Activated T-helper 2 cell treated with anti-CD3 and anti-CD28 coated beads, Interferon-gamma antibody, Interleukin-2, Interleukin-4, amounts not matched to agents 10 μg/mL and 5 μg/mL and 100 μg/mL, durations not matched to agents 14 hours and 24 hours and 36 hours (primary cell): ENCODE measurements at places on chromosomes 2 and 18.

GRCh38 chr2:139721411-139721995, 941.3 kb upstream of the NXPH2 start:
- no peak for DNase-seq

GRCh38 chr2:220356076-220356475, 728.6 kb downstream of the SLC4A3 start:
- no peak for DNase-seq

- no peak for DNase-seq
Observed at GRCh38 chr2:211408483-211408891, 852.1 kb downstream of the CPS1 start.

DNA sequence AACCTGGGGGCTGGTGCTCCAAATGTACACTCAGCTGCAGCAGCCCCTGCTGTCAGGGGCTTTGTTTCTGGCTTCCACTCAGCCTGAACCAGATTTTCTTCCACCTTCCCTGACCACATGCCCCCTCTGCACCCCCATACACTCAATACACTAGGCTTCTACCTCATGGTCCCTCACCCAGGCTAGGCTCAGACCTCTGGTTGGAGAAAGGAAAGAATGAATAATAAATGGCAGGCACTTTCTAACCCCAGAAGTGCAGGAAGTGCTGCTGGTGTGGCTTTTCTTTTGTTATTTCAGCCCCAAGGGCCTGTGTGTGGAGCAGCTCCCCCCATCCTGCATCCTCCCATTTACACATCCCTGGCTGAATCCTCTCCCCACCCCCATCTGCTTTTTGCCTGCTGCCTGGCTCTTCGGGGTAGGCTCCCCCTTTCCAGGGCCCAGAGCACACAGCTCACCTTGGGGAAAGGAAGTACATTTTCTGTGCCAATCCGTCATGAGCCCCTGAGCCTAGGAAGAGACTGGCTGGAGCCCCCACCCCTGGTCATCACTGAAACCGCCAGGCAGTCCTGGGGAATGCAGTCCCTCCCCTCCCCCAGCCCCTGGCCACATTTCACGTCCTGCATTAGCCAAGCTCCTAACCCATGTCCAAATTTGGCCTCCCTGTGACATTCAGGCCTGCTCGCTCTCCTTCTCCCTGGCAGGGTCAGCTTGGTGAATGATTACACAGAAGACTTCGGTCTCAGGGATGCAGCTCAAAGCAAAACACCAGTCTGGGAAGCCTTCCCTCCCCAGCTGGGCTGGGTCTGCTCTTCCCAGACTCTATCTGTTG, 2.6 kb downstream of the DYSF start:
- DNase-seq: no peak

- no peak for DNase-seq
Observed at GRCh38 chr2:136783856-136784255, 18.5 kb downstream of the THSD7B start.

DNA sequence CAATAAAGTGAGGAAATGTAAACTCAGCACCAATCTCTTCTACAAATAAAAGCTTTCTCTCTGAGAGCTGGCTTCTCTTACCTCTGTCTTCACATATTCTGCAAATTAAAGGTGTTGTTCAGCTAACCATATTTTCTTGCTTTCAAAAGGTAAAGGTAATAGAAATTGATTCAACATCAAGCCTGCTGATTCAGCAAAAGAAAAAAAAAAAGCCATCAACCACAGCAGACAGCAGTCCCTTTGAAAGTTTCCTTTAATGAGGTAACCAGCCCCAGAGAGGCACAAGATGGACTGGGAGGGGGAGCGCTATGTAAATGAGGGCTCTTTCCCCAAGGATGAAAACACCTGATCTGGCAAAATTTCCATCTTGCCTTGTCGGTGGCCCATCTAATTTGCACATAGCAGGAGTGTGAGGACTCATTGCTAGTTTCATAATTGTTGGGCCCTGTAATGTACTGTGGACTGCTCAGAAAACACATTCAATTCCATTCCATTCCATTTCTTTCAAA, 154.9 kb upstream of the SOX11 start:
- no peak for DNase-seq

GRCh38 chr2:221517146-221517695, 54.9 kb downstream of the EPHA4 start:
- DNase-seq: no peak

DNA sequence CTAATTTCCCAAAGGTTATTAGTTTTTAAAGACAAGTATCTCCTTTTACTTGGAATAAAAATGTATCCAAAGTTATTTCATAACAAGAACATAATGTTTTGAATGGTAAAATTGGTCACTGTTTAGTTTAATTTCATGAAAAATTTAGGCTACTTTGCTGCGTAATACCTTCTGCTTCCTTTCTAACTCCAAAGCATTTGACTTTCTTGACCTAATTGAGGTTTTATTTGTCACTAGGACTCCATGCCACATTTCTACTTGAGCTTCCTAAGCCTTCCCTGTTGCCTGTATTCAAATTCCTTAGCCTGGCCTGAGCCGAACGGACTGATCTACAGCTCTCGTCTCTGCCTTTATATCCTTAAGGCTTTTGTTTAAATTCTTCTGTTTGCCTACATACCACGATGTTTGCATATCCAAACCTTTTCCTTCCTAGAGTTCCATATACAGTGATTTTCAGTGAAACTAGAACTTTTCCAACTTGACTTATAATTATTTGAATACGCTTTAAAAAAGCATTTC, 25.1 kb downstream of the ARMC9 start:
- DNase-seq: no peak

- DNase-seq: no peak
Observed at GRCh38 chr2:21037671-21038108, 6.2 kb downstream of the APOB start.

GRCh38 chr2:210954386-210954907, 398.0 kb downstream of the CPS1 start:
- DNase-seq: no peak

GRCh38 chr2:214503568-214503967, 92.7 kb downstream of the VWC2L start:
- DNase-seq: no peak

GRCh38 chr2:204313256-204313655, 232.0 kb upstream of the PARD3B start:
- DNase-seq: no peak

- DNase-seq: no peak
Observed at GRCh38 chr18:80173060-80173459, 64.0 kb downstream of the ADNP2 start.

- DNase-seq: no peak
Observed at GRCh38 chr2:44822174-44822573, 119.3 kb upstream of the SIX3 start.

DNA sequence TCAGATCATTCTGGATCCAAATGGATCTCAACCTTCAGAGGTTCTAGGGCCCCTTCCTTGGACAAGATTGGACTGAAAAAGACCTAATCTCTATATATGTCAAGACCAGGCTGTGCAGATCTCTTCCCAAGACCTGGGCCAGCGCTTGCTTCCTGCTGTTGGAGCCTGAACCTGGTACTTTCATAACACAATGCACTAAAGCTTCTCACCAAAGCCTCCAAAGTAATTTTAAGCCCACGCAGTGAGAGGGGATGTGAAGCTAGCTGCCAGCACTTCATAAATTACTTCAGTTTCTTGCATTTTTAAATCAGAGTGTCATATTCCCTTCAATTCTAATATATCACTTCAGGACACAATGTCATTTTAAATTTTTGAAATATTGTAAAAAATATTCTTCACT, 50.7 kb downstream of the LRRC30 start:
- no peak for DNase-seq

GRCh38 chr18:34783501-34783900, 73.4 kb downstream of the DTNA start:
- DNase-seq: no peak

DNA sequence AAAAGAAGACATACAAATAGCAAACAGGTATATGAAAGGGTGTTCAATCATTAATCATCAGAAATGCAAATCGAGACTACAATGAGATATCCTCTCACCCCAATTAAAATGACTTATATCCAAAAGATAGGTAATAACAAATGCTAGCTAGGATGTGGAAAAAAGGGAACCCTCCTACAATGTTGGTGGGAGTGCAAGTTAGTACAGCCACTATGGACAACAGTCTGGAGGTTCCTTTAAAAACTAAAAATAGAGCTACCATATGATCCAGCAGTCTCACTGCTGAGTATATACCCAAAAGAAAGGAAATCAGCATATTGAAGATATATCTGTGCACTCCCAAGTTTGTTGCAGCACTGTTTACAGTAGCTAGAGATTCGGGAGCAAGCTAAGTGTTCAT, 271.5 kb downstream of the MBD5 start:
- no peak for DNase-seq

DNA sequence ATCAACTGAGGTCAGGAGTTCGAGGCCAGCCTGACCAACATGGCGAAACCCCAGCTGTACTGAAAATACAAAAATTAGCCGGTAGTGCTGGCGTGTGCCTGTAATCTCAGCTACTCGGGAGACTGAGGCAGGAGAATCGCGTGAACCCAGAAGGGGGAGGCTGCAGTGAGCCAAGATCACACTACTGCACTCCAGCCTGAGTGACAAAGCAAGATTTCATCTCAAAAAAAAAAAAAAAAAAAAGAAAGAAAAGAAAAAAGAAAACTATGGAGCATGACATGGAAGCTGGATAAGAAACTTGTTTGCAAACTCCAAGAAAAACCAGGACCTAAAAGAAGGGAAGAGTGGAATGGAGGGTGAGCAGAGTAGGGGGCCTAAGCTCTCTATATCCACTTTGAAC, 1.9 kb upstream of the CHMP1B start:
- no peak for DNase-seq

GRCh38 chr18:59114160-59114559, 25.5 kb upstream of the SEC11C start:
- DNase-seq: no peak

DNA sequence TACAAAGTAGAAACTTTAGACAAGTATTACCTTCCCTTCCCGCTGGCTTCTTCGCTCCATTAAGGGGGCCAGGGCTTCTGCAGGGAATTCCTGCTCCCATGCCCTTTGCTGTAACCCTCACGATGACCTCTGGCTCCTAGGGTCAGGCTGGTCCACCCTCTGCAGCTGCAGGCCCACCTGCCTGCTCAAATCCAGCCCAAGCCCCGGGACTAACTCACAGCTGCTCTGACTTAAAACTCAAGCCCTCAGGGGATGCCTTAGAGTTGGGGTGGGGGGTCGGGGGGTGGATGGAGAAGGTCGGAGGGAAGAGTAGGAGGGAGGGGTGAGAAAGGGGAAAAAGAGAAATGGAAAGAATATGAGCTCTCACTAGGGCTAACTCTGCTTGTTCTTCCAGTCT, 4.9 kb downstream of the IGFBP5 start:
- DNase-seq: no peak

- DNase-seq: no peak
Observed at GRCh38 chr18:43236921-43237320, 40.4 kb downstream of the SYT4 start.

DNA sequence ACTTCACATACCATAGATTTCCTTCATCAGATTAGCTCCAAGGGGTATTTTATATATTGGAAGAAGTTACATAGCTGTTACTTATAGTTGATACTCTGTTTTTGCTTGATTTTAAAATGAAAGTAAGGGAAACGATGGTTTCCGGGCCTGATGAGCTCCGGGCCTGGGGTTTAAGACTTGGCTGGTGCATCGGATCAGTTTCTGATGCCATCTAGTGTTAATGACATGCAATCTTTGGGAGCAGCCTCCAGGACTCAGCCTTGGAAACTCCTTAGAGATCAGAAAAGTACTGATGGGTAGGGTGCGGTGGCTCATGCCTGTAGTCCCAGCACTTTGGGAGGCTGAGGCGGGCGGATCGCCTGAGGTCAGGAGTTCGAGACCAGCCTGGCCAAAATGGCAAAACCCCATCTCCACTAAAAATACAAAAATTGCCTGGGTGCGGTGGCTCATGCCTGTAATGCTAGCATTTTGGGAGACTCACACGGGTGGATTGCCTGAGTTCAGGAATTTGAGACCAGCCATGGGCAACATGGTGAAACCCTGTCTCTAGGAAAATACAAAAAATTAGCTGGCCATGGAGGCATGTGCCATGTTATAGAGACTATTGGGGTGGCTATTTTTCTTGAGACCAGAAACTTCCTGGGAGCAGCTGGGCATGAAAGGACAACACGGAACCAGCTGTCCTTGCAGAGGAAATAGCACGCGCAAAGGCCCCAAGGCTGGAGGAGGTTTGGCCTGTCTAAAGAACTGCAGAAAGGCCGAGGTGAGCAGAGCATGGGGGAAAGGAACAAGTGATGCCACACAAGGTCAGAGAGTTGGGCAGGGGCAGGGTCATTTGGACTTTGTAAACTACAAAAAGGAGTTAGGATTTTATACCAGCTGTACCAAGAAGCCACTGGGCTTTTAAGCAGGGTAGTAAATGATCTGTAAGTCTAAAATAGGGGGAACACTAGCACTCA, 46.9 kb upstream of the CNOT11 start:
- peak; percentile 18 for DNase-seq

DNA sequence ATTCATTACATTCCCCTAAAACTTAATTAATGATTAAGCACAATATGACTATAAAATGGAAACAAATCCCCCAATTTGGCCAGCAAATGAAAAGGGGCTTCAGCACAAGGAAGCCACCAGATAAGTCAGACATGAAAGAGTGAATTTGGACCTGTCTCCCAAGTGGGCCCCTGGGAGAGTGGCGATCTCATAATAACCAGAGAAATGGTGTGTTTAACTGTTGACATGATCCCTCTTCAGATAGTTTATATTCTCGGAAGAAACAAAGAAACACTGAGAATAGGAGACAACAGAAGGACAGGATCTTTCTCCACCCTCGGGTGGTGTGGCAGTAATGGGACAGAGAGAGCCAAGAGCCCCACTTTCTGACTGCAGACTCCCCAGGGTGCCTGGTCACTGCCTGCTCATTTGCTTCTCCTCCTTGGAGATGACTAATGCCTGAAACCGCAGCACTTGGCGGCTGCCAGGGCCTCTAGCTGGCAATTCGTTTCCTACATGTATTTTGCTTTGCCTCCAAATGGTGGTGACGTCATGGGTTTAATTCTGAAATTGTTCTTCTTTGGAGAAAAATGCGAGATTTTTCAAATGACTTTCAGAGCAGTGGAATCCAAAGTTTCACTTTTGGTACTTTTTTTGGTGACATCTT, 46.4 kb upstream of the SPP2 start:
- no peak for DNase-seq

DNA sequence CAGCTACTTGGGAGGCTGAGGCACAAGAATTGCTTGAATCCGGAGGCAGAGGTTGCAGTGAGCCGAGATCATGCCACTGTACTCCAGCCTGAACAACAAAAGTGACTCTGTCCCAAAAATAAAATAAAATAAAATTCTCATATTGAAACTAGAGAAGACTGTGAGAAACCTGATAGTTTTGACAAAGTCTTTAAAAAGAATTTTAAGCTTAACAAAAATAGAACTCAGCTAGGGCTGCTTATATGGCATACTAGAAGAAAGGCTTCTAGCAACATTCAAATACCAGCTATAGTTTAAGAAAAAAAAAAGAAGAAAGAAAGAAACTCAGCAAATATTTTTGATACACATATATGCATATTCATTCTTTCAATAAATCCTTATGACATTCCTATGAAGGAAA, 13.6 kb downstream of the HADHA start:
- DNase-seq: no peak
